ENCODE measurements at places on chromosomes 13 and 19.

DNA sequence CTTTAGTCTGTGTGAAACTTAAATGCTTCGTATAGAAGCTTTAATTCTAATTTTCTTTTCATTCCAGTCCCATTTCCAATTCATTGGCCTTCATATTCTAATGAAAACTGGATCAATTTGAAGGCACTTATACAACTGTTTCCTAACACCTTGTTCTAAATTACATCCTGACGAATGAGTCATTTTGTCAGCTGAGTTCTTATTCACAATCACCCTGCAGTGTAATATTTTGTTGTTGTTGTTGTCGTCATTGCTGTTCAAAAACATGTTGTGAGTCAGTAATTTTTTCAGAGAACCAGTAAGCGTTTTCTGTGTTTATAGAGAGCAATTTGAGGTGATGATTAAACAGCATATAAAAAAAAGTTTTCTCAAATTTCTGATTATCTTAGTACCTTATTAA is 290.0 kb downstream of the PCDH9 start:
- no peak for DNase-seq

DNA sequence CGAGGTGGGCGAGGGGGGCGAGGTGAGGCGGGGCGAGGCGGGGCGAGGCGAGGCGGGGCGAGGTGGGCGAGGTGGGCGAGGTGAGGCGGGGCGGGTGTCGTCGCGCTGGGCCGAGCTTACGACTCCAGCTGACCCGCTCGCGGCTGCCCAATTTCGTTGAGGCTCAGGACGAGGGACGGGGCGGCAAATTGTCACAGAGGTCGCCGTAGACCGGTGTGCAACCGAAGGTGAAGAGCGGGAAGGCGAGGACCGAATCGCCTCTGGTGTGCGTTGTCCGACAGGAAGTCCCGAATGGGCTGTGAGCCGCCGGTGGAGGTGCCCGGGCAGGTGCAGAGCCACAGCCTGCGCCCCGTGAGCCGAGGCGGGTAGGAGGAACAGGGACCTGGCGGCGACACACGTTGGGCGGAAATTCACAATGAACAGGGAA is at the start of gene LACC1:
LACC1 (plus strand) TSS at position 150 of the 427 bp plus-strand sequence. CDS start 1,082 bp downstream, outside the sequence.
- peak; percentile 1 for DNase-seq

DNA sequence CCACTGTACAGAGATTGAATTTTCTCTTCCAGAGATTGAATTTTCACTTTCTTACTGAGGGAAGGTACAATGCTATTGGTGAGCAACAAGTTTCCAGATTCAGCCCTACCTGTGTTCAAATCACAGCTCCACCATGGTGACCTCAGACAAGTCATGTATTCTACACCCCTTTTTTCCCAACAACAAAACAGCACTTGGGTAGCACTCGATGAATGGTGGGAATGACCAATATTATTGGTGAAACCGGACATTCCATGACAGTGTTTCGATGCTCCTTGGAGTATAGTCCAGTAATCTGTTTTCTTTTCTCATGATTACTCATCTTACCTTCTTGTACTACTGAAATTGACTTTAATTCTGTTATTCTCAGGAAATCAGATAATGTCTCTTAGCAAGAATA is 266.2 kb upstream of the SOX21 start:
- DNase-seq, result no peak

DNA sequence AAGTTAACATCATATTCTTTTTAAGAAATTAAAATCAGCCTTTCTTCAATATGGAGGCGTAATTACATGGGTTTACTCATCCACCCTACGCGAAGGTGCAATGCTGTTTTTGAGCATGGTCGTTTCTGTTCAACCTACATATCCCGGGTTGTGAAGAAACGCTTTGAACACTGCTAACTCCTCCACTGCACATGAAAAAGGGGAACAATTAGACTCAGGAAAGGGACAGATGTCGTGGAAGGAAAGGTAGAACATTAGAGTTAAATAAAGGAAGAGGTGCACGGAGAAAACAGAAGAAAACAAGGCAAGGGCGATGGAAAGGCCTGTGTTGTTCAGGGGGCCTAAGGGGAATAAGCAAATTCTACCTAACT is 4.1 kb downstream of the ZIC5 start:
- DNase-seq, result no peak

GRCh38 chr19:56933014-56933705 is 92.6 kb upstream of the PEG3 start:
- DNase-seq, result no peak

DNA sequence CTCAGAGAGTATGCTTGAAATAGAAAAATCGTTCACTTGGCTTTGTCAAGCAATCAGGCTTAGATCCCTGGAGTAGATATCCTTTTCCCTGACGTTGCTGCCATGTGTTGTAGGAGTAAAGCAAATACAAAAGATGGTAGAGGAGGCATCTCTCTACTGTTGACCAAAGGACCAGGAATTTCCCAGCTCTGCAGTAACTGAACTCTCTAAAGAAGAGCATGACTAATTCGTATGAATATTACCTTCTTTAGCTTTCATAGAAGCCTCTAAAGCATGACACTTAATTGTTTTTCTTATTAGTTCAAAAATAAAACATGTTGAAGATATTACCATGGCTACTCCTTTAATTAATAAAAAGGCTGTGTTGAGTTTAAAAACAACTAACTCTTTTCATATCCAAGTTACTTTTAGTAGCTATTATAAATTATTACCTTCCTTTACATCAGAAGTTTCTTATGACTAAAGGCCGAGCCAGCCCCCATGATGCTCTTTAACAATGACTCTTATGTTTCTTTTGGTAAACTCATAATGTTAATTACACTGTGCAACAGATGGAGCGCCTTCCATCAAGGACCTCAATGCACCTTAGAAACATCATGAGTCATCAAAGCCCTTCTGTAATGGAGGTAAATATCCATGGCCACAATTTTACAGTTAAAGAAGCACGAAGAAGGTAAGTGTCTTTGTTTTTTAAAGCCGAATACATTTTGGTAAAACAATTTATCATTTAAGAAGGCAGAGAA is 352.4 kb downstream of the KLF5 start:
- DNase-seq, result no peak

- DNase-seq, result no peak
Measured at GRCh38 chr19:38710928-38711725, 33.1 kb downstream of the CAPN12 start.

- DNase-seq, result no peak
Measured at GRCh38 chr13:77833331-77833863, 85.2 kb downstream of the EDNRB start.

GRCh38 chr13:75762076-75762937 is 126.2 kb downstream of the LMO7 start:
- no peak for DNase-seq

- DNase-seq, result no peak
Measured at GRCh38 chr13:46182491-46182877, 507 bp upstream of the LCP1 start.

GRCh38 chr19:40705950-40706619 is 10.6 kb downstream of the COQ8B start:
- DNase-seq, result no peak

DNA sequence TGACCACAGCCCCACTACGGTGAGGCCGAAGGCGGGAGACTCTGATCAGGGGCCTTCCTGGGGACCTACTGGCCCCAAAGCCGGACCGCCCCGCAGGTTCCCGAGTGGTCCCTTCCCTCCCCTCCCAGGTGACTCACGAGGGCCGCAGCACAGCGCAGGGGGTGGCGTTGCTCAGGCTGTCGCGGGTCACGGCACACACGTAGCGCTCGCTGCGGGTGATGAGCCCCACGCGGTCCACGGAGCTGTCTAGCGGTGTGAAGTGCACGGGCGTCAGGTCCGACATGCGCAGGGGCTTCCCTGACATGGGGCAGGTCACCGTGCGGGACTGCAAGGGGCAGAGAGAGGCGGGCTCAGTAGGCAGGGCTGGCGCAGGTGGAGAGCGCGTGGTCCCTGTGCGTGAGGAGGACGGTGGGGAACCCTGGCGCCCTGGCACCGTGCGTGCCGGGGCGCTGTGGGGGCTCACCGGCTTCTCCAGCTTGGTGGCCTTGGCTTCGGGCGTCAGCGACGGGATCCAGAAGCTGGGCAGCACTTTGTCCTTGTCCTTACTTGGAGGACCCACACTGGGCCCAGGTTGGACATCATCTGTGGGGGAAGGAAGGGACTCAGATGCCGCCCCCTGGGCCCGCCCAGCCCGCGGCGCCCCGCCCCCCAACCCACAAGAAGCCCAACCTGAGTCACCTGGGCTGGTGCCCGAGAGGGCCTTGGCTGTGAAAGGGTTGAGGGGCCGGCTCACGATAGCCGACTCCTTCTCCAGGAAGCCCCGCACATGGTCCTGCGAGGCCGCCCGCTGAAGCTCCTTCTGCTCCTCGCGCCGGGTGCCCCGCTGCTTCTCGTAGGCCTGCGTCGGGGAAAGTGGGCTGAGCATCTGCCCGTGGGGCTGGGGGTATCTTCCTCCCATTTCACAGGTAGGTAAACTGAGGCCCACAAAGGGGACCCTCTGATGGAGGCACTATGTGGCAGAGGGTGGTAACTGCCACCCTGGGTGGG is 23.7 kb downstream of the NOSIP start:
- no peak for DNase-seq

DNA sequence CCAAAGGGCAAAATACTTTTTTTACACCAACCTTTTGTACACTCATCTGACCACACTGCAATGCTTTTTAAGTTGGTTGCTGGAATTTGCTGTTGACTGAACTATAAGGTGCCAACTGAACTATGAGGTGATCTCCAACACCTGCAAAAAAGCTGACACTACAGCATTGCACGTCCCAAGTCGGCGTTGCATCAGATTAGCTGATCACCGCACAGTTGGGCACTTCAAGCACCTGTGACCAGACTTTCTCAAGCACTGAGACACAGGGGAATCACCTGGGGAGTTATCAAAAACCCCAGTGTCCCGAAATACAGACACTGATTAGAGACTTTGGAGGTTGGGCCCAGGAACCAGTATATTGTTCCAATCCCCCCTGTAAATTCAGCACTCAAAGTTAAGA is 1.1 kb downstream of the NLRP11 start:
- DNase-seq, result no peak

GRCh38 chr13:30030141-30030750 is 179.8 kb upstream of the UBL3 start:
- no peak for DNase-seq

- DNase-seq, result no peak
Measured at GRCh38 chr19:56291867-56292266, 19.3 kb downstream of the EDDM13 start.

- DNase-seq, result no peak
Measured at GRCh38 chr19:55675661-55676354, 782 bp downstream of the EPN1 start.

GRCh38 chr13:108760129-108760528 is 130.7 kb downstream of the MYO16 start:
- DNase-seq, result no peak

DNA sequence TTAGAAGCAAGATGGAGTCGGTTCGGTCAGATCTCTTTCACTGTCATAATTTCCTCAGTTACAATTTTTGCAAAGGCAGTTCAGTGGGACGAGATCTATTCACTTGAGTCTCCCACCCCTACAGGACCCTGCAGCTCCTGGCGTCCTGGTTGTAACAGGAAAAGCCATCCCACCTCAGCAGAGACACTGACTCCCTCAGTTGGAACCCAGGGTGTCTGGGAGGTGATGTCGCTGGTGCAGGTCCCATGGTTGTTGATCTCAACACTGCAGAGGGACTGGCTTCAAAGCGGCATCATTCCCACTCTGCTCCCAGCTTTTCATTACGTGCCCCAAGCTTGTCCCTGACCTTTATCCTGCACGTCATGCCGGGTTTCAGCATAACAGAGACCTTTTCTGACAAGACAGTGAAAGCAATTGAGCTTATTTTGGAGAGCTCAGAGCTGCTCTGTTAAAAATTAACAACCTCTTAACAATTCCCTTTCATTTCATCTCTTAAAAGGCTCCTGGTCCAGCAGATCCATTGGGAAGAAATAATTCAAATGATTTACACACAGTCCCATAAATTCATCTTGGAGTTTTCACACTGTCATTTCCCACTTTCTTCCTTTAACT is 17.6 kb upstream of the COG3 start:
- no peak for DNase-seq

DNA sequence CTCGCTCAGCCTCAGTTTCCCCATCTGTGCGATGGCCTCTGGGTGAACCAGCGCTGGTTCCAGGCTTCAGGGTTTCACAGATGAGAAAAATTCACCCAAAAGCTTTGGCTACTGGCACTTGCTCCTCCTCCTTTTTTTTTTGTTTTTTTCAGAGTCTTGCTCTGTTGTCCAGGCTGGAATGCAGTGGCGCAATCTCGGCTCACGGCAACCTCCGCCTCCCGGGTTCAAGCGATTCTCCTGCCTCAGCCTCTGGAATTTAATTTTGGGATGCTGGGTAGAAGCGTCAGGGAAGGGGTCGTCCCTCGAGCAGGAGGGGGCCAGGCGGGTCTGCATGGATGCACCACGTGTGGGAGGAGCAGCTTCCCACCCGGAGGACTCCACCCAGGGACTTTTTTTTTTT is 7.0 kb downstream of the PRSS57 start:
- DNase-seq, result no peak

DNA sequence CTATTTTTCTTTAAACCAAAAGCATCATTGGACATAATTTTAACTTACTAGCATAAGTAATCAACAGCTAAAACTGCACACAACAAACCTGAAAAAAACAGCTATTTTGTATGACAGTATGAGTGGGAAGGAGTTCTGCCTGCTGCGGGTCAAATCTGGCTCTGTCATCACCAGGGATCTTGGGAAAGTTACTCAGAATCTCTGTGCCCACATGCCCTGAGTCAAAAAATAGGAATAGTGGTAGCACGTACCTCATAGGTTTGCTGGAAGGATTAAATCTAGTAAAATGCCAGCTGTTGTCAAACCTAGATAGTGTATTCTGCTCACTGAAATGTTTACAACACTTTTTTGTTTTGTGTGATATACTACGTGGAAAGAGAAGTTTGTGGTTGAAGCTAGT is 1.1 kb downstream of the CLN5 start:
- DNase-seq, result no peak

- peak; percentile 55 for DNase-seq
Measured at GRCh38 chr13:26929971-26930730, 169.6 kb upstream of the GPR12 start.

GRCh38 chr13:93932901-93933300 is 546.6 kb downstream of the DCT start:
- no peak for DNase-seq

DNA sequence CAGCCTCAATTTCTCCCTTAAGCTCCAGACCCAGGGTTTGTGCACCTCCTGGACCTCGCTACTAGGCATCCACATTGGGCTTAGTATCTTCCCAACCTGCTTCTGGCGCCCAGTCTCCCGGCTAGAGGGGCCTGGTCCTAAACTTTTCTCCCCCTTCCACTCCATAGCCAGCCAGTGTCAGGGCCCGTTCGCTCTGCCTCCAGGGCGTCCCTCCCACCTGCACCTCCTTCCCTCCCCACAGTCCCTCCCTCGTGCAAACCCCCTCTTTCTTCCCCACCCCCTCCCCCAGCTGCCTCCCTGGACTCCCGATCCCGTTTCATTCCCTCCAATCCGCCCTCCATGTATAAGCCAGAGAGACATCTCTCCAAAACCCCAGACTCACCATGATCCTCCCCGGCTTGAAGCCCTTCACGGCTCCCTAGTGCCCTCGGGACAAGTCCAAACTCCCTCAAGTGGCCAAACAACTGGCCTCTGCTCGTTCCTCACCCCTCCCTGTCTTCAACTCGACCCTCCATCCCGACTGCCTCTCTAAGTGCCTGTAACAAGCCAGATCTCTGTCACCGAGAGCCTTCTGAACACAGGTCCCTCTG is 997 bp upstream of the SAMD4B start:
- DNase-seq, result no peak

GRCh38 chr13:42487221-42487620 is 86.7 kb upstream of the TNFSF11 start:
- no peak for DNase-seq

GRCh38 chr13:75864718-75865117 is 228.6 kb downstream of the LMO7 start:
- DNase-seq, result no peak
